ENCODE measurements at places on chromosomes 6 and 20. TPM values are rescaled to one million over a fixed set of nuclear protein-coding genes. Genes with fewer than 3 reads are reported as not detected.

Gene SNHG17
- 13.0 TPM for total RNA-seq

Gene NPBWR2
- total RNA-seq = not detected

Gene STX16
- 17.6 TPM for total RNA-seq

Gene WFDC5
- total RNA-seq = not detected

Gene PGC
- not detected for total RNA-seq

Gene DYNLT1
- 163 TPM for total RNA-seq

Gene ISM1
- 0.39 TPM for total RNA-seq

Gene METTL24
- total RNA-seq = not detected

Gene CLVS2
- not detected for total RNA-seq

Gene SLC24A3
- 9.6 TPM for total RNA-seq

Gene MEI4
- total RNA-seq = not detected

Gene C20orf202
- not detected for total RNA-seq

Gene SNAI1
- 1.7 TPM for total RNA-seq

Gene FUCA2
- total RNA-seq = 108 TPM

Gene TRIM31
- not detected for total RNA-seq

Gene RTF2
- total RNA-seq = 177 TPM

Gene TAAR1
- total RNA-seq = not detected

Gene SMIM8
- 8.1 TPM for total RNA-seq

Gene RIPPLY2
- not detected for total RNA-seq

Gene TUBB2B
- total RNA-seq = 26.7 TPM

Gene TTBK1
- total RNA-seq = not detected

Gene NHSL1
- total RNA-seq = 4.0 TPM

Gene ELOVL4
- total RNA-seq = 1.7 TPM

Gene LCA5
- 5.4 TPM for total RNA-seq

Gene DNMT3B
- 6.8 TPM for total RNA-seq

Gene NR2E1
- not detected for total RNA-seq

Gene KIZ
- total RNA-seq = 15.7 TPM

Gene SLCO4A1
- total RNA-seq = 62.4 TPM

Gene SMLR1
- not detected for total RNA-seq

Gene JPH2
- total RNA-seq = 24.2 TPM

Gene KIAA1755
- 1.1 TPM for total RNA-seq

Gene REM1
- 0.39 TPM for total RNA-seq

Gene BPIFA1
- total RNA-seq = not detected

Gene MDFI
- 5.0 TPM for total RNA-seq

Gene CTNNBL1
- 57.9 TPM for total RNA-seq

Gene VARS2
- 9.6 TPM for total RNA-seq

Gene LRRC1
- 0.96 TPM for total RNA-seq

Gene STX7
- total RNA-seq = 24.3 TPM

Gene TP53RK
- total RNA-seq = 33.1 TPM

Gene SNX9
- 36.8 TPM for total RNA-seq

Gene RAB32
- total RNA-seq = 125 TPM

Gene EPPIN
- total RNA-seq = not detected

Gene C4B
- 0.72 TPM for total RNA-seq

Gene PMEPA1
- total RNA-seq = 28.8 TPM

Gene SLX4IP
- 4.7 TPM for total RNA-seq

Gene PRSS35
- total RNA-seq = not detected

Gene SLC32A1
- not detected for total RNA-seq

Gene BLOC1S5
- total RNA-seq = 18.6 TPM

Gene TEAD3
- 5.6 TPM for total RNA-seq

Gene SLC22A7
- total RNA-seq = not detected

Gene ASIP
- total RNA-seq = not detected

Gene VGLL2
- not detected for total RNA-seq

Gene LGSN
- not detected for total RNA-seq

Gene CFB
- 1.8 TPM for total RNA-seq

All from RPMI7951 (cell line).